ENCODE measurements at places on chromosomes 2 and 18.

- no peak for DNase-seq
Measured at GRCh38 chr2:109125593-109126500, 3.2 kb upstream of the SH3RF3 start.

GRCh38 chr2:101496279-101496678 is 21.4 kb upstream of the RFX8 start:
- no peak for DNase-seq

DNA sequence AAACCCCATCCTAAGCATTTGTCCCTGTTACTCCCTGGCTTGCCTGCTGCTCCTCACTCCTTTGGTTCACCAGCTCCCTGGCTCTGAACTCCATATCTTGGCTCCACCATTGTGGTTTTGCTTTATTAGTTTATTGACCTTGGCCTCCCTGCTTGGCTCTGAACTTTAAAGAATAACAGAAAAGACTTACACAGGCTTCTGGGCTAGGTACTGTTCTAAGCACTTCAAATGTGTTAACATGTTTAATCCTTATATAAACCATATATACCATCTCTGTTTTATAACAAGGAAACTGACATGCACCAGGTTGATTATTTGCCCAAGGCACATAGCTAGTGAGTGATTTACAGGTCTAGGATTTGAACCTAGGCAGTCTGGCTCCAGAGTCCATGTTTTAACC is 149.7 kb upstream of the CAPN13 start:
- no peak for DNase-seq

GRCh38 chr2:28665041-28665704 is 86.5 kb upstream of the PPP1CB start:
- DNase-seq = no peak

- DNase-seq = no peak
Measured at GRCh38 chr2:162370931-162371330, 27.0 kb downstream of the GCA start.

Measured in stimulated activated CD4-positive, alpha-beta T cell treated with anti-CD3 and anti-CD28 coated beads, Interleukin-2, amount 100 ng/mL, for 24 hours (primary cell).